ENCODE measurements at places on chromosomes 16 and 17. TPM values are rescaled to one million over a fixed set of nuclear protein-coding genes. Genes with fewer than 3 reads are reported as not detected.

The CSH2 gene
- total RNA-seq, result not detected

DNA sequence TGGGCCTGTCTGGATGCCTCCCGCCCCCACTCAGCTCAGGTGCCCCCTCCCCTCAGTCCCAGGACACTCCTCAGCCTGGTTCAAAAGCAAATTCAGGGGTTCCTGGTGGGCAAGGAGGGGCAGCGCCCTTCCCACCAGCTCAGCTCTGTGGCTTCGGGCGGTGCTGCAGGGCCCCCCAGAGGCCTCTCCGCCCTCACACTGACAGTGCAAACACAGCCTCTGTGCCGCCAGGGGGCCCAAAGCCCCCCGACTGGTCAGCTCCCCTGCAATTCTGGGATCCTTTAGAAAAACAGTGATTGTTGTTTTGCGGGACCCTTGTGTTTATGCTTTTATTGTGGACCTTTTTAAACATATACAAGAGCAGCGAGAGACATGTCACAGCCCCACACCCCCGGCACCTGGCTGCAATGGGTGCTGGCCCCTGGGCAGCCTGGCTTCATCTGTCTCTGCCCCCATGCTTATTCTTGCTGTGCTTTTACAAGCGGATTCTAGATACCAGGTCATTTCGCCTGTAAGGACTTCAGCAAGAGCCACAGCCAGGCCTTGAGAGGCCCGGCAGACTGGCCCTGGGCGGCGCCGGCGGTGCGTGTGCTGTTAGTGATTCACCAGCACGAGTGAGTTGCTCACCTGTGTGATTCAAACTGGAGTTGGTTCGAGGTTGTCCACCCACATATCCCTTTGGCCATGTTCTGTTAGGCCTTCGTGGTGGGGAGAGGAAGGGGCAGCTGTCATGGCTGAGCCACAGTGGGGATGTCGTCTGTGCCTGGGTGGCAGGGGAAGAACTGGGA, 21.2 kb downstream of the ZNF469 start:
- no peak for DNase-seq

The CHST5 gene
- 0.19 TPM for total RNA-seq

- DNase-seq, result no peak
These were observed 51.2 kb upstream of the HNF1B start for GRCh38 chr17:37796076-37796475.

- no peak for DNase-seq
These were observed 6.3 kb downstream of the CLUH start for GRCh38 chr17:2705263-2705662.

DNA sequence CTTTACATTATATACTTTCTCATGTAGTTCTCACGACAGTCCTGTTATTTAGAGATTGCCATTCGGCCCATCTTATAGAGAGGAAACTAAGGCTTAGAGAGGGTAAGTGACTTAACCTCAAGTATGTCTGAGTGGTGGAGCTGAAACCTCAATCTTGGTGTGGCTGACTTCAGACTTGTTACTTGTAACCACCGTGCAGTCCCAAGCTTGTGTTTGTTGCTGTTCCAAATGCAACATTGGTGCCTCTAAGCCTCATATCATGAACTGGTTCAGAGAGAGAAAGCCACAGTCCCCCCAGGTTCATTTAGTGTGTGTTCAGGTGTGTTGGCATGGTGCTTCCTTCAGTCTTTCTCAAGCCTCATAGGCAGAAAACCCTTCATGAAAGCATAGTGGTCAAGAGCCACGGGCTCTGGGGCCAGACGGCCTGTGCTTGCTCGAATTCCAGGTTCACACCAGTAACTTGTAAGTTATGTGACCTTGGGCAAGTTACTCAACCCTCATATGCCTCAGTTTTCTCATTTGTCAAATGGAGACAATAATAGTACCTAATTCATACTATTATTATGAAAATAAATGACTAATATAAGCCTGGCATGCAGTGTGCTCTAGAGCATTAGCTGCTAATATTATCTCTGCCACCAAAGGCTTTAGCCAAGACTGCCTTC, 39.9 kb downstream of the CDH1 start:
- DNase-seq, result peak; percentile 92

GRCh38 chr17:28317966-28318758, 838 bp upstream of the TMEM97 start:
- no peak for DNase-seq

- no peak for DNase-seq
These were observed 892 bp downstream of the ABCC1 start for GRCh38 chr16:15950161-15950854.

DNA sequence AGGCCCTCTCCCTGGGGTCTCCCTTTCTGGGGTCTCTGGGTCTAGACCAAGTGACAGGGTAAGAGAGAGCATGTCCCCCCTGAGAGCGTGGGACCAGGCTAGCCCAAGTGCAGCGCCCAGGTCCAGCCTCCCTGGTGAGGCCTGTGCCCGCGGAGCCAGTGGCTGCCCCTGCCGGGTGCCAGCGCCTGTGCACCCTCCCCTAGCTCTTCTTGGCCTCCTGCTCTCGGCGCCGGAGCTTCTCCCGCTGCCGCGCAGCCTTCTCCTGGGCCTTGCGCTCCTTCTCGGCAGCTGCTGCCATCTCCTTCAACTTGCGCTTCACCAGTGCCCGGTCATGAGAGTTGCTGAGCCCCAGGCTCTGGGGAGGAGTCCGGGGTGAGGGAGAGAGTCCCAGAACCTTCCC, 17.3 kb downstream of the SAMD14 start:
- no peak for DNase-seq

The DHRS7C gene
- total RNA-seq, result not detected

GRCh38 chr16:56116577-56116964, 74.7 kb upstream of the GNAO1 start:
- DNase-seq, result no peak

- DNase-seq, result no peak
These were observed at the start of gene TUBB3 for GRCh38 chr16:89922884-89923639. TSS of gene TUBB3 (plus strand) at chr16:89923342. CDS start at chr16:89923402, 60 bp downstream.

The MYH1 gene
- total RNA-seq, result not detected

GRCh38 chr16:57505169-57505568, 18.9 kb upstream of the DOK4 start:
- DNase-seq, result no peak

DNA sequence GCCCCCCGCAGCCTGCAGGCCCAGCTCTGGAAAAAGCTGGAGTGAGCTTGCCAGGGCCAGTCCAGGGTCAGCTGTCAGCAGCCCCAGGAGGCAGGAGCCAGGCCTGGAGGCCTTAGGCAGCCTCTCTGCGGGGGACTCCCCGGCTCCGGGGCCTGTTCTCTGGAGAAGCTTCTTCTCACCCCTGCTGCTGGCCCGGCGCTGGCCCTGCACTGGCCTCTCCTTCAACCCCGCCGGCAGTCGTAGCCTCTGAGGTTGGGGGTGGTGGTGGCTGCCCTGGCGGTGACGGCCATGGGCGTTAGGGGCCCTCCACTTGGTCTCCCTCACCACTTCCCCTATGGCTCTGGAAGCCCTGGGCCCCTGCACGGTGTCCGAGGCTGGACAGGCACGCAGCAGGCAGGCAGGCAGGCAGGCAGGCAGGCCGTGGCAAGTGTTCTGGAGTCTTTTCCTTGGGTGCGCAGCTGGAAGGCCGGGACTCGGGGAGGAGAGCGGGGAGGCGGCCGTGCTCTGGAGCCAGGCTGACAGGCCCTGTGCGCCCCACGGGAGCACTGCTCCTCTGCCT, 2.1 kb downstream of the FOXF1 start:
- no peak for DNase-seq

GRCh38 chr16:48282636-48283263, 35.4 kb upstream of the ABCC11 start:
- DNase-seq, result no peak

DNA sequence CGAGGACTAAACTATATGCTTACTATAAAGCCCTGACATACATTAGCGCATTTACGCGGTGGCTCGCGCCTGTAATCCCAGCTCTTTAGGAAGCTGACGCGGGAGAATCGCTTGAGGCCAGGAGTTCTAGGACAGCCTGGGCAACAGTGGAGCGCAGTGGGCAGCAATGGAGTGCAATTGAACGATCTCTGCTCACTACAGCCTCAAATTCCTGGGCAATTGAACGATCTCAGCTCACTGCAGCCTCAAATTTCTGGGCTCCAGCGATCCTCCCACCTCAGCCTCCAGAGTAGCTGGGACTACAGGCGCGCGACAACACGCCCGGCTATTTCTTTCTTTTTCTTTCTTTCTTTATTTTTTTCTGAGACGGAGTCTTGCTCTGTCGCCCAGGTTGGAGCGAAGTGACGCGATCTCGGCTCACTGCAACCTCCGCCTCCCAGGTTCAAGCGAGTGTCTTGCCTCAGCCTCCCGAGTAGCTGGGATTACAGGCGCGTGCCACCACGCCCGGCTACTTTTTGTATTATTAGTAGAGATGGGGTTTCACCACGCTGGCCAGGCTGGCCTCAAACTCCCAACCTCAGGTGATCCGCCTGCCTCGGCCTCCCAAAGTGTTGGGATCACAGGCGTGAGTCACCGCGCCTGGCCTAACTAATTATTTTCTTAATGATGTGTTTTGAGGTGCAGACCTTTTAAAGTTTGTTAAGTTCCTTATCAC, 506 bp upstream of the COG7 start:
- DNase-seq, result no peak

- no peak for DNase-seq
These were observed 28.0 kb upstream of the SNN start for GRCh38 chr16:11639925-11640899.

- no peak for DNase-seq
These were observed 1.8 kb upstream of the ERN1 start for GRCh38 chr17:64131606-64132270.

DNA sequence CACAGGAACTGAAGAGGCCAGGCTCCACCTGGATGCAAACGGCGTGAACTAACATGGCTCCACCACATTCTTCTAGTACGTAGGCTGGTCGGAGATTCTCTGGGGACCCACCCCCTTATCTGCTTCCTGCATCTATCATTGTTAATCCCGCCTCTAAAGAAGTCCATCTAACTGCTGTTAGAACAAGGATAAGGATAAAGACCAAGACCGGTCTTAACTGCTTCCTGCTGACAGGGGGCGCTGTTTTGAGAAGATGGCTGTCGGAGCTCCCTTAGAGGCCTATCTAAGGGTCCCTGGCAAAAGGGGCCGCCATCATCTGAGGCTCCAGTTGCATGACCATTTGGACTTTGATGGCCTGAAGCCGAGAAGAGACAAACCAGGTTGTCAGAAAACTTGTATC, 25.8 kb upstream of the TNFSF12 start:
- no peak for DNase-seq

- no peak for DNase-seq
These were observed 18.3 kb downstream of the MEAK7 start for GRCh38 chr16:84486126-84486525.

- DNase-seq, result no peak
These were observed 441.6 kb upstream of the SALL1 start for GRCh38 chr16:51592535-51593300.

DNA sequence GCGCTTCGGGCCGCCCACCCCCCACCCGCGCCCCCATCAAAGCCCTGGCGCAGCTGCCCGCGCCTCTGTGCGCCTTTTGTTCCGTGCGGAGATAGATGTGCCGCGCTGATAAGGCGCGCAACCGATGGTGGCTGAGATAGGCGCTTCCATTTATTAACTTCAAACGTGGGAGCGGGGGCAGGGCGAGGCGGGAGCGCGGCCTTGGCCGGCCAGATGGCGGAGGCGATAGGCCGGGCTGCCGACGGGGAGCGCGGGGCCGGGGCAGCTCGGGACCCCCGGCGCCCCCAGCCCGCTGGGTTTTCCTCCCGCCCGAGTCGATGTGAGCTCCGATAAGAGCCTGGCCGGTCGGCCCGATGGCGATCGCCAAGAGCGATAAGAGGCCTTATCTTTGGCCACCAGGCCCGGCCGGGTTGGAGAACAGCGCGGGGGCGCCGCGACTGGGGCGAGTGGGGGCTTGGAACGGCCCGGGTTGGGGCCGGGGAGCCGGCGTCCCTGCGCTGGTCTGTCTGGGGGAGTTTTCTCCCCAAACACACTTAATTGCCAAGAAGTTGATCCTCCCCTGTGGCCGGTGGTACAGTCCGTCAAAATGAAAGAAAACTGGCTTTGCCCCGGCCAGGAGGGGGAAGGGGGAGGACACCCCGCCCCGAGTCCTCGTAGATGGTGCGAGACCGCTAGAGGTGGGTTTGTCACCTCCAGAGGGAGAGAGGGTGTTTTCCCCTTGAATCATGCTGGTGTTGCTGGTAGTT, 2.7 kb downstream of the ZFPM1 start:
- DNase-seq, result peak; percentile 81

The RNU2-1 gene
- total RNA-seq, result 10,813 TPM

DNA sequence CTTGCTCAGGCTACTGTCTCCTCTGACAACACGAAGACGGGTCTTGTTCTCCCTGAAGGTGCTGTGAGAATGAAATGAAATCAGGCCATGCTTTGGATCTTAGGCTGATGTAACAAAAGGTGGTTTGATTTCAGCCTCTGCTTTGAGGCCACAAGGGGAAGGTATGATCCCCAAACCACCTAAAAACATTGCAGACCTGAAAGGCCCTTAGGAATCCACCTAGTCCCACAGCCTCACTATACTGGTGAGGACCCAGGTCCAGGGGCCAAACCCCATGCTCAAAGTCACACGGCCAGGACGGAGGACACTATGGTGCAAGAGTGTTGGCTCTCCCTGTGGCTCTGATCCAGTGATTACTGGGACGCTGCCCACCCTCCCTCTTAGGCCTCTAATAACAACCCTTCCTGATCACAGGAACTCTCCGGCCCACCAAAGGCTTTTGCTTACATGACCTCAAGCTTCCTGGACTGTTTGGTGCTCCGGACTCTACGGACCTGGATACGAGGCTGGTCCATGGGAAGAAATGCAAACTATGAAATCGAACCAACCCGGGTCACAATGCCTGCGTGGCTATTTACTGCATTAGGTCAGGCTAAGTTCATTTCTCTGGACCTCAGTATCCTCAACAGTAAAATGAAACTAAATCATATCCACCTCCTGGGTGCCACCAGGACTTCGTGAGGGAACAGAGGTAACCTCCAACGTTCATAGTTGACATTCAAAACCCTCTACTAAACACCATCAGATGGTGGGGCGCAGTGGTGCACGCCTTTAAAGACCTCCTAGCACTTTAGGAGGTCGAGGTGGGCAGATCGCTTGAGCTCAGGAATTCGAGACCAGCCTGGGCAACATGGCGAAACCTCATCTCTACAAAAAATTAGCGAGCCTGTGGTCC, 1.5 kb downstream of the TRIM25 start:
- DNase-seq, result no peak

GRCh38 chr16:57277586-57277985, 6.9 kb downstream of the PLLP start:
- DNase-seq, result no peak

The KRTAP4-5 gene
- total RNA-seq, result not detected

DNA sequence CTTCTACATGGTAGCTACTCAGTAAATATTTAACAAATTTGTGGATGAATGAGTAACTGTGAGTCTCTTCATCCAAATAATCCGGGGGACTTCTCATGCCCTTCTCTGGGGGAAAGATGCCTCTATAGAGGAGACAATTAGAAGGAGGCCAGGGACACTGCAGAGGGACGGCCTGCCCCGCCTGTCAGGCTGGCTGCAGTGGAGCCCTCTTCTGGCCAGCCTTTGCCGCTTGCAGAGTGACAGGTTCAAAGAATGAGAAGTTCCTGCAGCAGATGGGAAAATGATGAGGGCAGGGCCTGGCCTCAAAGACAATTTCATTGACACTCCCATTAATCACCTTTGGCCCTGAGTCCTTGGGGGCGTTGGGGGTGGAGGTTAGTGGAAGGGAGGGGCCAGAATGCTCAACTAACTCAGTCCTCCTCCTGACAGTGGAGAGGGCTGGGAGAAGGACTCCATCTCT, 339.0 kb downstream of the MAF start:
- DNase-seq, result no peak

Measured in GM12878 (cell line).